ENCODE measurements at places on chromosomes 5 and 9.

- DNase-seq = no peak
Observed at GRCh38 chr5:145835848-145836239, 702 bp upstream of the PRELID2 start.

DNA sequence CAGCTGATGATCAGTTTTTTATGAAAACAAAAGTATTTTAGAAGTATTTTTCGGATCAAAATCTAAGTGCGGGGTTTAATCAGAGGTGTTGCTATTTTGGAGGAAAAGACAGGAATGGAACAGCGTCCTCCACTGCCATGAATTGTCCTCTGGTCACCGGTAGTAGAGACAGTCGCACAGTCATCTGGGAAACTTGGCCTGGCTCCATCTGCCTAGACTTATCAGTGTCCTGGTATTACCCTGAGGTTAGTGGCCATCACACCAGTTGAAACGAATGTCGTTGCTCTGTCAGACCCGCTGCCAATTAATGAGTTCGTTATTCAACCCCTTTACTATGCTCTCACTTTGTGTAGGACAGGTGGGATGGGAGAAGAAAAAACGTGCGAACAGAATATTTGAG lies 8.2 kb downstream of the TLX3 start:
- DNase-seq = no peak

- DNase-seq = no peak
Observed at GRCh38 chr5:168570490-168571328, 8.5 kb downstream of the PANK3 start.

DNA sequence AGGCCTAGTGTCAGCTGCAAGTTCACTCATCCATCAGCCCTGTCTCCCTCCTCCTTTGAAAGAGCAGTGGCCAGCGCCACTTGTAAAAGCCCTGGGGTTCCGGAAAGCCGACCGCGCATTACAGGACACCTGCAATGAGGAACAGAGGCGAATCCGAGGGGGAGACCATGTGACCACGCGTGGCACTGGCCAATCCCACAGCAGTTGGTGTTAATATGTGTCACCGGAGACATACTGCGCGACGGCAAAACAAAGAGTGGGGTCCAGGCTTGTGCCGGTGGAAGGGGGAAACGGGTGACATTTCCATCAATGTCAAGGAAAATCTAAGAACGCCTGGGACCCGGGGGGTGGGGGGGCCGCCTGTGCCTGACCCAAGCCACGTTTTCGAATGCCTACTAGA lies 480.8 kb downstream of the SPATA31A7 start:
- no peak for DNase-seq

DNA sequence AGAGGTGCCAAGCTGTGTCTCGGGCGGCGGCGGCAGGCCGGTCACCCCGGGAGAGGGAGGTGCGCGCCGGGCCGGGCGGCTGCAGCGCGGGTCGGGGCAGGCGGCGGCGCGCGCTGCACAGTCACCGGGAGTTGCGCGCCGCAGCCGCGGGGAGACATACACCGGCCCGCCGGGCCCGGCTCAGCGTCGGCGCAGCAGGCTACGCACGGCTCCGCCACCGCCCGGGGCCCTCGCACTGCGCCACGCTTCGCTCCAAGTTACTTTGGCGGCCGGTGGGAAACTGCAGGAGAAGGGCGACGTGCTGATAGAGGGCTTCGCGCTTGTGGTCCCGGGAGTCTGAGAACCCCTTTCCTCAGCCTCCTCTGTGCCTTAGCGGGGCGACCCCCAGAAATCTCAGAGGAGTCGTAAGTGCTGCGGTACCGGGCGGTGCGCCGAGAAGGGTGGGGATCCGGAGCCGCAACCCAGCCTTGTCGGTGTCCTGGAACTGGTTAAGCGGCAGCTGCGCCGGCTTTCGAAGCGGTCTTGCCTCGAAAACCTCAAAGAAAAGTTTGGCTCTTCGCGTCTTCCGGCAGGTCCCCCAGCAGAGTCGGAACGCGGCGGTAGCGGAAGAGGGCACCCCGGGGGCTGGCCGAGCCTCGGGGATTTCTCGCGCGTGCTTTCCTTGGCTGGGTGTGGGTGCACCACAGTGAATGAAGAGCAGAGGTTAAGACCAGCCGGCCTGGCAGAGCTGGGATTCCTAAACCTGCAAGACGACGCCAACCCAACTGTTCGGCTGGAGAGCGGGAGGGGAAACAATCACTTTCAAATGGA lies at the start of gene EFNA5:
TSS of gene EFNA5 (minus strand) at position 6 of the 810 bp plus-strand sequence.
- no peak for DNase-seq

- DNase-seq = no peak
Observed at GRCh38 chr5:4144411-4145007, 548.9 kb downstream of the IRX1 start.

DNA sequence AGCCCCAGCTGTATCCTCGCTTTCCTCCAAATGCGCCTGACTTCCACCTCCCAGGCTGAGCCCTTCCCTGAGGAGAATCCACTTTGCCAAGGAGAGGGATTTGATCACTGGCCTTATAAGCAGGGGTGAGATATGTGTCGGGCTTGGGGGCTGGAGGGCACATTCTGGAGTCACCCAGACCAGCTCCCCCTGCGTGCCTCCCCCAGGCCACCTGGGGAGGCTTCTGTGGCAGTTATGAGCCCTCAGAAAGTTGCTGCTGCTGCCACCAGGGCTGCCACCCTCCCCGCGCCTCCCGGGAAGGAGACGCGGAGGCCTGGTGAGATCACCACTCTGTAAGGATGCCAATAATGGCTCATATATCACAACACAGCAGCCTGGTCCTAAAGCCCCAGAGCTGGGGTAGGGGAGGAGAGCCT lies 211.5 kb downstream of the PAPPA start:
- DNase-seq = no peak

- DNase-seq = no peak
Observed at GRCh38 chr9:133529457-133529856, 4.7 kb upstream of the MYMK start.

GRCh38 chr9:136310273-136311030 lies 6.6 kb upstream of the CCDC187 start:
- no peak for DNase-seq

- no peak for DNase-seq
Observed at GRCh38 chr5:5751498-5751897, 329.0 kb downstream of the ICE1 start.

DNA sequence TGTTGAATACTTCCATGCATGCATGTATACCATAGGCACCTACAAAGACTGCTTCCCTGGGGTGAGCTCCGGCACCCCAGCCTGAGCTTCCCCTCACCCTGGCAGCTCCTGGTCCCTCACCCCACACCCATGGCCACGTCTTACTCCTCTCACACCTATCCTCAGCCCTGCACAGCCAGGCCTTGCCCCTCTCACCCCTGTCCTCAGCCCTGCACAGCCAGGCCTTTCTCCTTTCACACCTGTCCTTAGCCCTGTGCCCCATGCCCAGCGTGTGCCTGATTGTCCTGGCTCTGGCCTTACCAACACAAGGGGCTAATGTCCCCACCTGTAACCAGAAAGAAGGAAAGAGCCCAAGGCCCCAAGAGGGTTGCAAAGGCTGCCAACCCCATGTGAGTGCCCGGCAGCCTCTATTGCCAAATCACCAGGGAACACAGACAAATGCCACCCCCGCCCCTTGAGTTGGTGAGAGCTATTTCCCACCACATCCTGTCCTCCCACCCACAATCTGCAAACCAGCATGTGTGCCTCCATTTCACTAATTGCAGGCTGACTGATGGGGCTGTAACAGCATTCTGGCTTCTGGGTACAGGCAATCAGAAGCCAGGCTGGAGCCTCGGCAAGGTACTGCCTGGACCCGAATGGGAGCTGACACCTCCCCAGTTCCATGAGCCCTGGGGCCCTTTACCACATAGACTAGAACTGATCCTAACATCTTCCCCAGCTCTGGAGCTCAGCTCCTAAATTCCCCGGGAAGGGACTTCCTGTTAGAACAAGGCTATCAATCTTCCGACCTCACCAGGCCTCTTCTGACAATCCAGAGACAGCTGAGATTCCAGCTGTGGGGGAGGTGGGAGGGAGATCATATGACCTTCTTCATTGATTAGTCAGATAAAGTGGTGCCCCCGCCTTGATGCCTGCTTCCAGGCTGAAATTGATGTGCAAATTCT lies 78.2 kb downstream of the FAM114A2 start:
- no peak for DNase-seq

GRCh38 chr5:17329571-17329970 lies 112.1 kb downstream of the BASP1 start:
- DNase-seq = no peak

DNA sequence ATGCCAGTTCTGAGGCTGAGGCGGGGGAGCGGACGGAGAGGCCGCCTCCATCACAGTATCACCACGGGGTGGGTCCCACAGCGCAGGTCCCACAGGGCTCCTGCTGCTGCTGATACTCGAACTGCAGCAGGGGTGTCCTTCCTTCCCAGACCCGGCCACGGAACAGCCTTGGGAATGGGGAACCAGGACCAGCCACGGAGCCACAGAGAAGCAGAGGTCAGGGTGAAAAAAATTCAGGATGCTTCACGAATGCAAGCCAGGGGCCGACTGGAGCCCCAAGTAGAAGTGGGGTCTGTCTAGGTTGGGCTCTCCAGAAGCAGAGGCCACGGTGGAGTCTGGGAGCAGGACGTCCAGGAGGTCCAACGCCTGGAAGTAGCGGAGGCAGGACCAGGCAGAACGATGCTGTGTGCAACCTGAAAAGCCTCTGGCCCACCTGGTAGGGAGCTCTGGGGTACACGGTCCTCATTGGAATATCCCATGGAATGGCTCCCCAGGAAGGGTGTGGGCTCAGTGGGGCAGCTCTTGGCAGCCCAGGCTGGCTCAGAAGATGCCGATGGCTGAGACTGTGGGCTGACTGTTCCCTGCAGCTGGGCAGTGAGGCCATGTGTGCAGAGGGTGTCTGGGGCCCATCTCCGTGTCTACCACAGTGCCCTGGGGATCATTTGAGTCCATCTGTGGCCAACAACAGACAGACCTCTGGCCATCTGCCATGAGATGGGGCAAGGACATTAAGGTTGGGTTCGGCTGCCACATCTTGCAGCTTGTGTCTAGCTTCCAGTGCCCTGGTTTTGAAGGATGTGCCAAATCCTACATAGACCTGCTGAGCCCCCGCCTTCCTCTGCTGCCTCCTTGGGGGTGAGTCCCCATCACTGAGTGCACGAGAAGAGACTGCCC lies 66.9 kb upstream of the FCN1 start:
- no peak for DNase-seq

DNA sequence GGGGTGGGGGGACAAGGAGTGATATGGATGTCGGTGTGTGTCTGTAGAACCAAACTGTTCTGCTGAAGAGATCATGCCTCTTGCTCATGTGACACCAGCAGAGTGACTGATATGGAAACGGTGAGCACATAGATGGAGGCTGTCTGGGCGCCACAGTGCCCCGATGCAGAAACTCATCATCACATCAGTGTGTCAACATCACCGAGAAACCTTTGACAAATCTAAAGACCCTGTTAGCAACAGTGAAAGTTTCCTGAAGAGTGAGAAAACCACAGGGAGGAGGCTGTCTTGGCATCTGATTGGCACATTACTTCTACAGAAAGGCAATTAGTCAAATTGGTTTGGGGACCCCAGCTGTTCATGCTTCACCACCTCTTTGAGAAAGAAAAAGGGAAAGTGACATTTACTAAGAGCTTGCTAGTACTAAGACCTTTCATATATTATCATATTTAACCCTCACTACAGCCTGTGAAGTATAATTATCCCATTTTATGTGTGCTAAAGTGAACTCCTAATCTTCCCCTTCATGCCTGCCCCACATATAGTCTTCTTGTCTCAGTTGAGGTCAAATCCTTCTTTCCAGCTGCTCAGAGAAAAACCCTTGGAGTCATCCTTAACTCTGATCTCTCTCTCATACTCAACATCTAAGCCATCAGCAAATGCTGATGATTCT lies 25.6 kb downstream of the CSF2 start:
- peak; percentile 69 for DNase-seq

DNA sequence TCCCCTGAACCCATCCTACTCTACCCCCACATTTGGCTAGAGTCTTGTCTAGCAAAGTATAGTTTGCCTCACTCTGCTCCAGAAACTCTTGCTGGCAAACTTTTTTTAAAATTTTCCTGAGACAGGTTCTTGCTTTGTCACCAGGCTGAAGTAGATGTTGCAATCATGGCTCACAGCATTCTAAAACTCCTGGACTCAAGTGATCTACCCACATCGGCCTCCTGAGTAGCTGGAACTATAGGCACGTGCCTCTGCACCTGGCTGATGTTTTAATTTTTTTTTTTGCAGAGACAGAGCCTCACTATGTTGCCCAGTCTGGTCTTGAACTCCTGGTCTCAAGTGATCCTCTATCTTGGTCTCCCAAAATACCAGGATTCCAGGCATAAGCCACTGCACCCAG lies 175.8 kb upstream of the FBXL17 start:
- DNase-seq = no peak

- no peak for DNase-seq
Observed at GRCh38 chr9:78707481-78707991, 410.6 kb downstream of the PSAT1 start.

- DNase-seq = no peak
Observed at GRCh38 chr5:123753937-123754891, 242.2 kb downstream of the CSNK1G3 start.

GRCh38 chr5:41842777-41843176 lies 27.4 kb downstream of the OXCT1 start:
- DNase-seq = no peak

DNA sequence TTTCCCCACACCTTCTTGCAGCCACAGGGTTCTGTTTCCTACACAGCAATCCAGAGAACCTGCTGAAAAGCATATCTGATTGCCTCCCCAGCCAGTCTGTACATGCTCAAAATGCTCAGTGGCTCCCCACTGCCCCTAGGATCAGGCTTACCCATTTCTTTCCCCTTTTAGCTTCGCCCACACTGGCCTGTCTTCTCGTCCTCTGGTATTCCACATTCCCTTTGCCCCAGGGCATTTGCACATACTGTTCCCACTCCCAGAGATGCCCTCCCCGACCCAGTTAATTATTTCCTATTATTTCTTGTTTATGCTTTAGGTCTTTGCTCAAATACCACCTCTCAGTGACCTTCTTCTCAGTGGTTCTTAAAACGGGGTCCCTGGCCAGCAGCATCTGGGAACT lies 6.7 kb upstream of the TSPAN17 start:
- no peak for DNase-seq

GRCh38 chr5:178391480-178391879 lies 158.9 kb upstream of the PHYKPL start:
- no peak for DNase-seq

DNA sequence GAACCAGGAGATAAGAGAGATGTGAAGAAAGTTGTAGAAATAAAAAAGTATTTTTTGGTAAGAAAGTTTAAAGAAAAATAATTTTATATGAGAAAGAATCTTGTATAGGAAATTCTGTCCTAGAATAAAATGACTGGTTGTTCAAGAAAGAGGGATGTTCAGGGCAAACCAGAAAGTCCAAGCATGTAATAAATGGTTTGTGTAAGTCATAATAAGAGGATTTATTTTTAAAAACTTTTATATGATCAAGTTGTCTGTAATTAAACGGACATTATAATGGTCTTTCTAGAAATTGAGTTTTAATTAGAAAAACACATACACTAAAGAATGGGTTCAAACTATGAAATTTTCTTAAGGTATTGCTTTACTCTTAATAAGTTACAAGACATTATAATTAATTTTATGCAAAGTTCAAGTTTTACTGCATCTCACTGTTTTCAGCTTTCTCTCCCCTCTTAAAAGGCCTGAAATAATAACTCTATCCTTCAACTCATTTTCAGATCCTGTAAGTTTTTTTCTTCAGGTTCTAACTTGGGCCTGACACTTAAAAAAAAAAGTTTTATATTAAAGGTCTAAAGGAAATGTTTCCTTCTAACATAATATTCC lies 56.1 kb upstream of the ZNF300 start:
- no peak for DNase-seq

- DNase-seq = no peak
Observed at GRCh38 chr9:101737705-101738565, 512 bp downstream of the GRIN3A start.

GRCh38 chr5:53240661-53241060 lies 131.1 kb upstream of the MOCS2 start:
- DNase-seq = no peak

All from stimulated activated CD4-positive, alpha-beta T cell treated with anti-CD3 and anti-CD28 coated beads, Interleukin-4, amount 100 ng/mL, for 4 hours (primary cell).